HAP-1 (cell line): ENCODE measurements at places on chromosomes 6 and 20.
A peak's percentile ranks its signal among the peaks of the same experiment; 100 is the strongest.

DNA sequence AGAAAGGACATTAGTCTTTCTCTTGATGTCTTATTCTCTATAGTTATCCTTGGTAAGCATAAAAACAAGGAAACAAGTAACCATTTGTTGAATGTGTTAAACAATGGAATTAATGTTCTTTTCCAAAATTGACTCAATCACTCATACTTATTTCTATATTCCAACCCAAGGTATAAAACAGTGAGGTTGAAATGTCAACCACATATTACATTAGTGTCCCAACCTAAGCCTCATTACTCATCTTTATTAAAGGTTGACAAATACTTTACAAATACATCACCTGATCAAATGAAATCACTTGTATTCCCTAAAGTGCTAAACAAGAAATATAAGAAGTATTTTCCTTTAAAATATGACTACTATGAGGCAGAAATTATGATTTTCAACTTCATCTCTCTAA, 100.5 kb downstream of the ASCC3 start:
- DNase-seq = no peak

DNA sequence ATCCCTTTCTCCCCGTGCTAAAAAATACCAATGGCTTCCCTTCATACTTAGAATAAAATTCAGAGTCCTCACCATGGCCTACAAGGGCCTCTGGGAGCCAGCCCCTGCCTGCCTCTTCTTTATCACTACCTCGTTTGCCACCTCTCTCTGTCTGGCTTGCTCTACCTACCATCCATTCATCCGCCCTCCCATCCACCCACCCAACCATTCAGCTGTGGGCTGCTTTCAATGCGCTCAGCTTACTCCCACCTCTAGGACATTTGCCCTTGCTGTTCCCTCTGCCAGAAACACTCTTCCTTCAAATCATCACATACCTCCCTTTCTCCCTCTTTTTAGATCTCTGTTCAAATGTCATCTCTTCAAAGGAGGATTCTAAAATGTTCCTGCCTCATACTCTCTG, 44.4 kb downstream of the PACSIN1 start:
- no peak for DNase-seq

GRCh38 chr6:50889935-50890334, 71.3 kb downstream of the TFAP2B start:
- DNase-seq = no peak

GRCh38 chr6:170208651-170209353, 82.1 kb downstream of the DLL1 start:
- no peak for DNase-seq

DNA sequence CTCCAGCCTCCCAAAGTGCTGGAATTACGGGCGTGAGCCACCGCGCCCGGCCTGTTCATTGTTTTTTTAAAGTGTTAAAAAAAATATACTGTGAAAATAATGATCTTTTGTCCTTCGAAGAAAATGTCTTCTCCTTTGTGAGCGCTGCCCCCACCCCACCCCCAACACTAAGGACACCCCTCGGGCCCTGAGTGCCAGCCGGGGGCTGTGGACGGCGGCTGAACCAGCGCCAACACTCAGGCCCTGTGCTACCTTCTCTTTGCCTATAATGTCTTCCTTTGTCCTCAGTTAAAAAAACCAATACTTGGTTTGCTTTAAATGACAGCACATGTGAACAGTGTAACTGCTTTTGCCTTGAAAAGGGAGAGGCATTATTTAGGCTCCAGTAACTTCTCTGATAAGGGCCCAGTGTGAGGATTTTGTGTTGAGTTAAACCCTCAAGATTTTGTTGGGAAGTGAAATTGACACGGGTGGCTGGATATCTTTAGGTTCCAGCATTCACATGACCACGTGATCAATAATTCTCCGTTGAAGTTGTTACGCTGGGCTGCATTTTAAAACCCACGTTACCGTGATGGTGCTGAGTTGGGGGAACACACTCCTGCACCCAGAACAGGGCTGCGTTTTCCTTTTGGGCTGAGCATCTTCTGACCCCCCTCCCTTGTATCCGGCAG, 9.5 kb upstream of the ADRM1 start:
- DNase-seq = no peak

DNA sequence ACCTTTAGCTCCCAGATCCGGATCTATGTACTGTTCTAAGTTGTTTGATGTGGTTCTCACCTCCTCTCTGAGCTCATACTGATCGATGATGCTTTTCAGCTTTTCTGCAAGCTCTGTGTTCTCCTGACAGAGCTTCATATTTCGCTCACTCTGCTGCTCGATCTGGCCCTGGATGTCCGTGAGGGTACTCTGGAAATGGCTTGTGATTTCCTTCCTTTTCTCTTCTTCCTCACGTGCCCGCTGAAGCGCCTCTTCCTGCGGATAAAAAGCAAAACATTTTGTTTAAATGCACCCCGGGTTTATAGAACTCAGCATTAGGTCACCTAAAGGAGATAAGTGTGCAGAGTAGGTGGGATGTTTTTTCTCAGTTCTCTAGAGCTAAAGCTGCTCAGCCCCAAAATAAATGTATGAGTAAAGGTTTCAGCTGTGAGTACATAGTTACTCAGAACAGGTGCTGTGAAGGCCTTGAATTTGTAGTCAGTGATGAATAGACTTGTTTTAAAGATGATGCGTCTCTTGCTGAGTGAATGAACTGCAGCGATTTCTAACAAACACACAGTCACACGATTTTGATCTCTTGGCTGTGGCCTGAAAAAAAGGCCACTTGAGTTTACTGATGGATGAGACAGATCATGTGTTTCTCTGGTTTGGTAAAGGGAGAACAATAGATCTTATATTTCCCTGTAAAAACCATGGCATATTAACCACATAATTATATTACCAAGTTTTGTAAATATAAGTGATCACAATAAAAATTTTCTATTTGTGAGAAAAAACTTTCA, 29.1 kb downstream of the TXLNB start:
- no peak for DNase-seq

DNA sequence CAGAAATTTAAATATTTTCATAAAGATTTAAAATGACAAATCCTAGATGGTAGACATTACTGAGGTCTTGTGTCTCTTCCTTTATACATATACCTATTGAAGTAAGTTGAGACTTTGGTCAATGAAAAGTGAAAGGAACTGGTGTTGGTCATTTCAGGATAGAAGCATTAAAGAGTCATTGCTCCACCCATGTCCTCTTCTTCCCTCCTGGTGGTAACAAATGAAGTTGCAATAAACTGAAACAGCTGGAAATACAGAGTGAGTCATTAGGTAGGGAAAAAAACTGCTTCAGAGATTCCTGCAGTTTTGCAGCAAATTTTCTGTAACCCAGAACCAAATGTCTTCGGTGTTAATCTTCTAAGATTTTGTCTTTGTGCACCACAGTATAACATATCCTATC, 448.0 kb downstream of the EYS start:
- DNase-seq = peak; percentile 10

GRCh38 chr20:59825944-59826759, 107.3 kb downstream of the SYCP2 start:
- no peak for DNase-seq

DNA sequence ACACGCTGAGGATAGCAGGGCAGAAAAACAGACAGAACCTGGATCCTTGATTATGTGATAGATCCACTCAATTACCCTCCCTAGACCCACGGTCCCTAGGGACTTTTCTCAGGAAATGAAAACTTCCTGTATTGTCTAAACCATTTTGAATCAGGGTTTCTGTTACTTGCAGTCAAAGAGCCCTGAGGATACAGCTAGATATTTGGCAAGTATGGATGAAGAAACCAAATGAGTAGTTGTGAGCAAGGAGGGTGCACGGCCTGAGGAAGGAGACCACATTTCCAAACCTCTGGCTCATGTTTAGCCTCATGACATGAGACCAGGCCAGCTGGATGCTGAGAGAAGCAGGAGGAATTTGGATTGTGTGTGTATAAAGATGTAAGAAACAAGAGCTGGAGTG, 91.6 kb downstream of the MRPL14 start:
- DNase-seq = no peak

DNA sequence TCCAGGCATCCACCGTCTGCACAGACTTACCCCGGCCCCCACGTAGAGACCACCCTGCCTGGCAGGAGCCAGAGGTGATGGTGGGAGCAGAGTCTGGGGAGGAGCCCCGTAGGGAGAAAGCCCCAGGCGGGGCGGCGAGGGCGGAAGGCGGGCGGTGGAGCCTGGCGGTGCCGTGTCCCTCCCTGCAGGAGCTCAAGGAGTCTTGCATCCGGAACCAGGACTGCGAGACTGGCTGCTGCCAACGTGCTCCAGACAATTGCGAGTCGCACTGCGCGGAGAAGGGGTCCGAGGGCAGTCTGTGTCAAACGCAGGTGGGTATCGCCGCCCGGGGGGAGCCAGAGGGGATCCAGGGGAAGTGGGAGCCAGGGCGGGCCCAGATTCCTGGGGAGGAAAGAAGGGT, 6.0 kb downstream of the CLPSL1 start:
- DNase-seq = no peak

GRCh38 chr6:66599541-66599940, 892.5 kb upstream of the EYS start:
- DNase-seq = no peak

GRCh38 chr6:158122048-158122447, 46.0 kb downstream of the SERAC1 start:
- DNase-seq = no peak

DNA sequence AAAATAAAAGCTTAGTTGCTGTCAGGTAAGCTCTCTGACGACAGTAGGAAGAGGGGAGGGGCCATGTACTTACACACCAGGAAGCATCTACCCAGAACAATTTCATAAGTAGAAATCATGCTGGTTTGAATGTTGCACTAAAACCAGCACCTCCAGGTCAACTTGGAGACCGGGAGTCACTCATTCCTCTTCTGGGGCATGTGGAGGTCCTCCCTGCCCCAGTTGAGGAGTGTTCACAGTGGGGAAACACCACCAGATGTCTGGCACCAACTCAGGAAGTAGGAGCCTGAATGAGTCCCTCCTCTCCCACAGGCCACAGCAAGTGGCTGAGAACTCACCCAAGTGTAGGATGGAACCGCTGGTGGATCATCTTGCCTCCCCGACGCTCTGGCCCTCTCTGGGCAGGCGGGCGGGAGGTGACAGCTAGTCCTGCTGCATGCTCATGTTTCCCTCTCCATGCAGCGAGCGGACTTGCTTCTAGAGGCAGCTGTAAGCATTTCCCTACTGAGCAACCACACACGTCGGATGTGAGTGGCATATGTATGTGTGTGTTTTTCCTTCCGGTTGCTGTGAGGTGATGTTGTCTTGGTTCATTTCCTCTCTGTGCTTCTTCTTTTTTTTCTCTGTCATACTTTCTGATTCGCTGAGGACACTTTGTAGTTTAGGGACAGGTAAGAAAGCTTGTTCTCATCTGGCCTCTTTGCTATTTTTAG, 149.5 kb upstream of the NEDD9 start:
- DNase-seq = no peak

- peak; percentile 19 for DNase-seq
These were observed 146.9 kb downstream of the MACROD2 start for GRCh38 chr20:14142171-14142570.

DNA sequence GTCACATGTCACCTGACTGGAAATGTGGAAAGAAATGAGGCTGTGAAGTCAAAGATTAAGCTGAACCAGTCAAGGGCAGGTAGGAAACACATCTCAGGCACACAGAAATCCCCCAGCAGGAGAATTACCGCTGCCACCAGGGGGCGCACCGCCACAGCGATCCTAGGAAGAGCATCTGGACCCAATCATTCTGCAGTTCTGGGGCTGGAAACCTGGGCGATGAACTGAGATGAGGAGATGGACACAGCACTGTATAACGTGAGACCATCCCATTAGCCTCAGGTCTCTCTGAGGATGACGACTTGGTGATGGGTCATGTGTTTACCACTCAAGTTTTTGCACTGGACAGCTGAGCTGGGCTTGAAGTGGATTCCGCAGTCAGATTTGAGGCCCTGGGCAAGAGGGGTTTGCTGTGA, 6.5 kb upstream of the SLC24A3 start:
- DNase-seq = peak; percentile 81

DNA sequence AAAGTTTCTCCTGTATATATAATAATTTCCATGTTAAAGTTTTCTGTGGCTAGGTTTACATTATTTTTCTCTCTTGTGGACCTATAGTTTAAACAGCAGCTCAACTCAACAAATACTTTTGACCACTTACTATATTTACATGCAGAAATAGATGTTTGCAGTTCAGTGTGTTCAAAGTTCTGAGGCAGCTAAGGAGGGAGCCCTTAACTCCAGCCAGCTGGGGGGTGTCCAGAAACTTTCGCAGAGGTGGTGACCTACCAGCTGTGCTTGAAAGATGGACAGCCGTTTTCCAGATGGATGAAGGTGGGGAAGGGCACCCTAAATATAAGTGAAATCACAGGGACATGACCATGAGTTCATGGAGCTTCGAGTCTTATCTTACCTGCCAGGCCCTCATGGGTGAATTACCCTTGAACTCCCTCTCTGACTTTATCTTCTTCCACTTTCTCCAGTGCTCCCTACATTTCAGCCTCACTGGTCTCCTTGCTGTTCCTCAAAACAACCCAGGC, 33.4 kb downstream of the DHX35 start:
- DNase-seq = no peak

GRCh38 chr6:129209355-129209754, 326.4 kb downstream of the LAMA2 start:
- DNase-seq = no peak

DNA sequence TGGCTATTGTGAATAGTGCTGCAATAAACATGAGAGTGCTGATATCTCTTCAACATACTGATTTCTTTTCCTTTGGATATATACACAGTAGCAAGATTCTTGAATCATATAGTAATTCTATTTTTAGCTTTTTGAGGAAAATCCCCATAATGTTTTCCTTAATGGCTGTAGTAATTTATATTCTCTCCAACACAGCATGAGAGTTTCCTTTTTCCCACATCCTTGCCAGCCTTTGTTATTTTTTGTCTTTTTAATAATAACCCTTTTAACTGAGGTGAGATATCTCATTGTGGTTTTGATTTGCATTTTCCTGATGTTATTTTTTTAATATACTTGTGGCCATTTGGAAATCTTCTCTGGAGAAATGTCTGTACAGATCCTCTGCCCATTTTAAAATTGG, 132.6 kb downstream of the PRL start:
- DNase-seq = no peak

GRCh38 chr20:56842056-56842455, 212.9 kb downstream of the TFAP2C start:
- DNase-seq = no peak

GRCh38 chr20:63331741-63332400, 29.3 kb downstream of the CHRNA4 start:
- DNase-seq = no peak

DNA sequence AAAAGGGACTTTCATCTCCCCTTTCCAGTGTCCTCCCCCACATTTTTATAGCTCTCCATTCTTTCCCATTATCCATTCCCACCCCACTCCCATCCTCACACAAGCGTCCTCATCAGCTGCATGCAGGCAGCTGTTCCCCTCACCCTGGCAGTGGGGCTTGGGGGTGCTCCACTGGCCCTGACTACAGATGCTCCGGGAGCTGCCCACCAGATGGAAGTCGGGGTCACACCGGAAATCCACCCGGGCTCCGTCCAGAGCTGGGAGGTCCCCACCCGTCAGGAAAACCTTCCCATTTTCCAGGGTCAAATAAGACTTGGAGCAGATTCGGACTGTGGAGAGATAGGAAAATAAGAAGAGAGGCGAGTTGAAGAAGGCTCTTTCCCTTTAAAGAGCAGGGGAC, 2.7 kb downstream of the GABBR1 start:
- no peak for DNase-seq

GRCh38 chr6:93786474-93787330, 367.3 kb upstream of the EPHA7 start:
- peak; percentile 97 for DNase-seq
